Activated effector memory CD4-positive, alpha-beta T cell treated with anti-CD3 and anti-CD28 coated beads, Interleukin-2, amount 50 U/mL, for 16 hours (primary cell): ENCODE measurements at places on chromosomes 2 and 18.
A peak's percentile ranks its signal among the peaks of the same experiment; 100 is the strongest.

DNA sequence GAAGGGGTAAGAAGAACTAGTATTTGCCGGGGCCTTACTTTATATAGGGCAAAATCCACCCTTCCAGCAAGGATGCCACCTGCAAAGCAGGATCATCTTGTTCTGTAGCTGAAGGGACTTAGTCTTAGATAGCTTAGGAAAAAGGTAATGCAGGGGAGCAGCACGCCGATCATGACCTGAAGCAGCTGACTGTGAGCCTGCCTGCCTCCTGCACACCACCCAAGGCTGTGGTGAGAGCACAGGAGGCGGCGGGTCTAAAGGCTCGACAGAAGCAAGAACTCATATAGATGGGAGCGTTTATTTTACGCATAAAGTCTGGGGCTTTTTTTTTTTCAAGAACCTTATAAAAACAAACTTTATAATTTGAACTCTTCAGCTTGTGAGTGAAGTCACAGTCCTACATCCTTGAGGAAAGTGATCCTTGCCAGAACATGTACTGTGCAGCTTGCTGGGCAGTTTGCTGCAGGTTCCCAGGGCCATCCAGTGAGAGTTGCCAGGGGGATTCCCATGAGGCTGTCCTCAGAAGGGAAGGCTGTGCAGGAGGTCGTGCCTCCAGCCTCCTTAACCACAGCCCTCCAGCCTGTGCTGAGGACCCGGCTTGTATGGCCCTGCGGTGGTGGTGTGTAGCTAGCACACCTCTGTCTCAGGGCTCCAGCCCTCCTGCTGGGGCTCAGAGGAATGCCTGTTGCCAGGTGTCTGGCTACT is 92.1 kb downstream of the RNF144A start:
- no peak for DNase-seq

GRCh38 chr2:111111101-111111755 is 9.5 kb upstream of the BCL2L11 start:
- DNase-seq = no peak

- DNase-seq = no peak
These were observed 667.4 kb upstream of the GCFC2 start for GRCh38 chr2:76378140-76378539.

DNA sequence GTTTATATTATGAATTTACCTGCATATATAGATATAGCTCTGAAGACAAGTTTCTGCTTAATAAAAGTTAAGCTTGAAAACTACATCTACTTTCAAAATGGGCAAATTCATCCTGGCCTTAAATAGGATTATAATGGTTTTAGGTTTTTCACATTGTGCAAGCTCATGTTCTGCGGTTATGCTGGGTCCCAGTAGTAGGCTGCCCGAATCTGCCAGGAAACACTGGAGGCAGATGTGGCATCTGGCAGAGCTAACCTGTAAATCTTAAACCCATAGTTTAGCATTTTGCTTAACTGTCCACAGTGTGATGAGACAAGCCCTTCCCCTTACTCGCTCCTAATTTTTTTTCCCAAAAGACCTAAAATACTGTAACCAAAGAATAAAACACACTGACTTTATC is 234.2 kb downstream of the TCF4 start:
- DNase-seq = no peak

- no peak for DNase-seq
These were observed 1.8 kb upstream of the SLC19A3 start for GRCh38 chr2:227719641-227720040.

DNA sequence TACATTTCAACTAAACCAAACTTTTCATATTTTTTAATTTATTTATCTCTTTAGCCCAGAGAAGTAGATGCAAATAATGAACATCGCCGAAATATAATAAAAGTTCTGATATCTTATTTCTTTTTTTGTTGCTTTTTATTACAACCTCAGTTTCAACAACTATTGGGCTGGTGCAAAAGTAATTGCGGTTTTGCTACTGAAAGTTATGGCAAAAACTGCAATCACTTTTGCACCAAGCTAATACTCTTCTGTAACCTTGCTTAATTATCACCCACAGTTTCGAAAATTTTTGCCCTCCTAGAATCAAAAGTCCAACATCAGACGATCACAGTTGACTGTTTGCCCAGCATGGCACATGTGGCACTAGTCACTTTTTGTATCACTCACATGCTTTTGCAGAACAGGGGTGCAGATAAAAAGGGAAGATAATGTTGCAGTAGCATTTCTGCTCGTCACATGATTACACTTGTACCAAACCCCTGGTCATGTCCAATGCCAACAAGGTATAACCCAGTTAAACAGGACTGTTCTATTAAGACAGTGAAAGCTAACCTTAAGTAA is 242.4 kb upstream of the GALNT5 start:
- no peak for DNase-seq

GRCh38 chr2:169716938-169717690 is 16.5 kb upstream of the KLHL23 start:
- no peak for DNase-seq

DNA sequence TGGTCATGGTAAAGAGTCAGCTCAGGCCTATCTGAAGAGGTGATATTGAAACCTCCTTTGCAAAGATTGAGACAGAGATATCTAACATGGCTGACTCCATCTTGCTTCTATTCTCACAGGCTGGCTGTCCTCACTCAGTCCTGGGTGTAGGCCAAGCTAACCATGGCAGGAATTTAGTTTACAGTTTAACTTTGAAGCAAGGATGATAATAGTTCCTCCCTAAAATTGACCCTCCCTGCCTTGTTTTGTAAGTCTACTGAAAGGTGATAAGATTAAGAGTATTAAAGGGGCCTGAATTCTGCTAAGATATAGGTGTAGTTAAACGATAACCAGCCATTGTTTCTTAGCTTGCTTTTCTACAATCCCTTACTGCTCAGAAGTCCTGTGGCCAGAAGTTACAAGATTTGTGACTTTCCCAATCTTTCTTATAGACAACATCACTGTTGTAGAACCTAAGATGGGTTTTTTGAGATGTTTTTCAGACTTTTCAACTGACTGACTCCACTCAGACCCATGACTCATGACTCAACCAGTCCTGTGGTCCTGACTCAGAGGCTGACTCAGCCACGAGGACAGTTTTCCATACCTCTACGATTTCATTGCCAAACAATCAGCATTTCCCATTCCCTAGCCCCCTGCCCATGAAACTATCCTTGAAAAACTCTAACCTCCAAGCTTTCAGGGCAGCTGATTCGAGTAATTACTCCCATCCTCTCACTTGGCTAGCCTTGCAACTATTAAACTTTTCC is 195.7 kb upstream of the SESTD1 start:
- no peak for DNase-seq

DNA sequence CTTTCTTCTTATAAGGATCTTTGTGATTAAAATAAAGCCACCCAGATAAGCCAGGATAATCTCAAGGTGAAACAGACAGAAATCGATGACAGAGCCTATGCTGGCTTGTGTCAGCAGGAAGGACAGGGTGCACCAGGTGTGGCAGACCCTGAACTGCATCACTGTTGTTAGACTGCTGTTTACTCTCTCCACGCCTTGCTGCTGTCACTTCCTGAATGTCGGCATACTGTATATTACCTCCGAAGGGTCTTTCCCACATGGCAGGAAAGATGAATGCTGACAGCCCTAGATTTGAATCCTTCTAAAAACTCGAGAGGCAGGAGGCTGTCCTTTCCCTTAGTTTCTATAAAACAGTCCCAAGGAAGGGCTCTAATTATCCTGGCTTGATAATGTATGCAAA is 18.9 kb upstream of the TMEM163 start:
- no peak for DNase-seq

DNA sequence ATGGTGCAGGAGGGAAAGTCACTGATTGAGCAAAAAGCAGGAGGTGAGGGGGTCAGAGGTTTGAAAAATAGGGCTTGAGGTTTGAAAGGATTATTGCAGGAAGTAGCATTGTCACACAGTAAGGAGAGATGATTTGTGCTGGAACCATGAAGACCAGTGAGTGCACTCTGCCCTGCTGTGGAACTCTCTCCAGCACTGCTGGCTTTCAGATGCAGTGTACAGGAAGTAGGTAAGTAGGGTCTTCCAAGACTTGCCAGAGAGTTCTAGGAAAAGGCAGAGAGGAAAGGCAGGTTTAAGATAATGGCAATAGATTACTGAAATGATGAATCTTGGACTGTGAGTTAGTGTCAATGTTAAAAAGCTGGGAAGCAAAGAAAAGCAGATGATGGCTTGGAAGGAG is 11.2 kb downstream of the SP110 start:
- DNase-seq = no peak

- DNase-seq = no peak
These were observed 96.1 kb downstream of the UGGT1 start for GRCh38 chr2:128187032-128187654.

GRCh38 chr18:37962316-37962966 is 396.8 kb upstream of the CELF4 start:
- no peak for DNase-seq

- no peak for DNase-seq
These were observed 1211.7 kb upstream of the ACVR2A start for GRCh38 chr2:146633159-146633558.

DNA sequence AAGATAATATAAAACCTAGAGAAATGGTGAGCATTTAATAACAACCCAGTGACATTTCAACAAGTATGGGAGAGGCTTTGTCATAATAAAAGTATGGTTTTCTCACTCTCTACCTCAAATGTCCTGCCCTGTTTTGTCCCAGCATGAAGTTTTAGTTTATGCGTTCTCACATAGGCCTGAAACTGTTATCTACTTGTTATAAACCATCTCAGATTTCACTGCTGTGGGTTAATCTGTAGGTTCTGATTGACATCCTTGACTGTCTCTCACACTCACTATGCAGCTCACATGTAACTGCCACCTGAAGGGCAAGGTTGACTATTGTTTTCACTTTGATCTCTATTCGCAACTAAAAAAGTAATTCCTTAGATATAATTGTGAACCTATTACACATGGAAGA is 44.9 kb downstream of the ZEB2 start:
- no peak for DNase-seq

GRCh38 chr2:188527141-188527540 is 235.5 kb downstream of the GULP1 start:
- DNase-seq = no peak

DNA sequence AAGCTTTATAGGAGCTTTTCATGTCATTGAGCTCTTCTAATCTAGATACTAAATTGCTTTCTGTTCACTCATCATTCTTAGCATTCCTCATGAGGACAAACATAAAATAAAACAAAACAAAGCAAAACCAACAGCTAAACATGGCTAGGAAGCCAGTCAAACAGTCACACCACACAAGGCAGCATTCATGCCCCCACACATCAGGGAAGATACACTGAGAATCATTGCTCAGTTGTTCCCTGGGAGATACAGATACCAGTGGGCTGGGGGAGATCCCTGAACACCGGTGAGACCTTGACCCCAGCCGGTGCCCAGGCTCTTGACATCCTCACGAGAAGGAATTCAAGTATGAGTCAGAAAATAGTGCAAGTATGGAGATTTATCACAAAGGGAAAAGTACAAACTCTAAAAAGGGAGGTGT is 177.9 kb upstream of the ARL4C start:
- no peak for DNase-seq

GRCh38 chr2:241300000-241300399 is 15.5 kb downstream of the HDLBP start:
- peak; percentile 69 for DNase-seq

DNA sequence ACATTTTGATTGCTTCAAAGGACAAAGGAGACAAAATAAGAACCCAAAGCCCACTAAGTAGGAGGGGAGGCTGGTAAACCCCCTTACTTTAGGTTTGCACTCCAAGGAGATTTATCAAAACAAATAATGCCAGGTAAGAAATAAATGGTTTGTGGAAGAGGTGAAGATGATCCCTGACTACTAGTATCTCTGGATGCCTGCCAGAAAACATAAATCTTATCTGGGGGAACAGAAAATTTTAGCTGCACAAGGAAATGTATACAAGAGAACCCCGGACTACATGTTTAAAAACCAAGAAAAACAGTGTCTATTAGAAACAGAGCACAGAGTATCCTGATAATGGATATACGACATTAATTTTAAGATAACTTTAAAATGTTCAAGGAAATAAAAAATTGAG is 114.1 kb downstream of the TRABD2A start:
- DNase-seq = no peak

- no peak for DNase-seq
These were observed 29.4 kb downstream of the PSTPIP2 start for GRCh38 chr18:46042571-46043123.

- peak; percentile 75 for DNase-seq
These were observed 31.9 kb upstream of the CREG2 start for GRCh38 chr2:101419096-101419663.

DNA sequence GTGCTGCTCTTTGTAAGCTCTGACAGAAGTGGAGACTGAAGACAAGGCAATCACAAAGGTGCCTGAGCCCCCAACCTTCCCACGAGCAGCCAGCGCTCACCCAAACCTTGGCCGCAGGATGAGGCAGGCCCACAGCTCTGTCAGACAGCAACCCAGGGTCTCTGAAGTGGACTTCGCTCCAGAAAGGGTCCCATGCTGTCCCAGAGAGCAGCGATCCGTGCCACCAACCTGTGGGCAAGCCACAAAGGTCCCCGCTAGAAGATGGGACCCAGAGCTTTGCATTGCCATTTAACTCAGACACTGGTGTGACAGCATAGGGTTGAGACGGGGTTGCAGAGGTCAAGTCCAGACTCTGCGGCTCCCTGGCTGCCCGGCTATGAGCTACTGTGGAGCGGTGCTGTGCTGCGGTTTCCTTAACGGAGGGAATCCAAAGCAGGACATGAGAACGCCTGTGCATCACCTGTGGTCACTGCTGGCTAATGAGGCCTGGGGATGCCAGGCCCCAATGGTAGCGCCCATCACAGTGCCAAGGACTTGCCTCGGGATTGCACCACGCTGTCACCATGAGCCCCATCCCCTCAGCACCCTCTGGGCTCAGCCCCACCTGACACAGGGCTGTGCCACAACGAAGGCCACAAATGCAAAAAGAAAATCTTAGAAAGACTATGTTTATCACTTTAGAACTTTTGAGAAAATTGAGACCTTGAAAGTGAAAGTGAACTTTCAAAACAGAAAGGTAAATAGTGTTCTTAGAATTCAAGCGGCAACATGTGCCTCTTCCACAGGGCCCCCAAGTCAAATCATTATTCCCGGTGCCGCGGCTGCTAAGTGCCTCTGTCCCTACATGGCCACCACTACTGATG is 103.4 kb downstream of the HDAC4 start:
- peak; percentile 64 for DNase-seq

DNA sequence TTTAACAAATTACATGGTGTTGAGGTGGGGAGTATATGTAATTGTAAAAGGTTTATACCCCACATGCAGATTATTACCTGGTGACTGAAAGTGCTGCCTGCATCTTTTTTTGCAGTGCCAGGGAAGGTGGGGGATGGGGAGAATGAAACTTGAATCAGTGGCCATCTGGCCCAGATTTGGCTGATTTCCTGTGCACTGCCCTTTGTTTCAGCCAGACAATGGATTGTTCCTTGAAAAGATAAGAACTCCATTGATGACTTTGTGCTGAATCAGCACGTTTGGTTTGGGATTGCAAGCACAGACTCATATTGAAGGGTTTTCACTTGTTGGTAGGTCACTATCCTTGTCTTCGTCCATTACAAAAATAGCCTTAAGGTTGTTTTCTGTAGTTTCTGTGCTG is 20.9 kb downstream of the GREB1L start:
- DNase-seq = no peak

GRCh38 chr2:45263147-45263546 is 253.9 kb upstream of the SIX2 start:
- no peak for DNase-seq
